Right hindlimb (tissue), 1 donor: ENCODE measurements at places on chromosomes 13 and 19.

GRCh38 chr13:99955747-99956472, 15.7 kb downstream of the ZIC5 start:
- peak; percentile 84 for DNase-seq

GRCh38 chr13:113534236-113534860, 43.8 kb upstream of the DCUN1D2 start:
- DNase-seq, result no peak

GRCh38 chr19:53511933-53512374, 26.0 kb upstream of the ZNF331 start:
- DNase-seq, result peak; percentile 51

- peak; percentile 51 for DNase-seq
Observed at GRCh38 chr13:35722458-35723052, 246.1 kb upstream of the MAB21L1 start.

DNA sequence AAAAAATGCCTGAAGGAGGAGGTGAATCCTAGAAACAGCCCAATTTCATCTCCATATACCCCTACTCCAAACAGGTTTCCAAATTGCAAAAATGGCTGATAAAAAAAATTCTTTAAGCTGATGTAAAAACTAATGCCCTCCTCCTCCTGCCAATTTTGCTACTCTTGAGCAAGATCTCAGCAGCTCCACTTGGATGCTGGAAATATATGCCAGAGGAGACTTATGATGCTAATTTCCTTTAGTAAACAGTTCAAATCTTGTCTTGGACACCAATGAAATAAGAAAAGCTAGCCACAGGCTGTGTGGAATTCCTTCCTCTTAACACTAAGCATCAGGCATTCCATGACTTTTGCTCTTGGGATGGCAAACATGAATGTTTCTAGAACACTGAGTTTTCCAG, 67.5 kb downstream of the INSR start:
- DNase-seq, result no peak

- DNase-seq, result no peak
Observed at GRCh38 chr13:49185264-49185663, 34.9 kb upstream of the MLNR start.
